Fibroblast of skin of abdomen (primary cell): ENCODE measurements at places on chromosomes 7 and 10.

DNA sequence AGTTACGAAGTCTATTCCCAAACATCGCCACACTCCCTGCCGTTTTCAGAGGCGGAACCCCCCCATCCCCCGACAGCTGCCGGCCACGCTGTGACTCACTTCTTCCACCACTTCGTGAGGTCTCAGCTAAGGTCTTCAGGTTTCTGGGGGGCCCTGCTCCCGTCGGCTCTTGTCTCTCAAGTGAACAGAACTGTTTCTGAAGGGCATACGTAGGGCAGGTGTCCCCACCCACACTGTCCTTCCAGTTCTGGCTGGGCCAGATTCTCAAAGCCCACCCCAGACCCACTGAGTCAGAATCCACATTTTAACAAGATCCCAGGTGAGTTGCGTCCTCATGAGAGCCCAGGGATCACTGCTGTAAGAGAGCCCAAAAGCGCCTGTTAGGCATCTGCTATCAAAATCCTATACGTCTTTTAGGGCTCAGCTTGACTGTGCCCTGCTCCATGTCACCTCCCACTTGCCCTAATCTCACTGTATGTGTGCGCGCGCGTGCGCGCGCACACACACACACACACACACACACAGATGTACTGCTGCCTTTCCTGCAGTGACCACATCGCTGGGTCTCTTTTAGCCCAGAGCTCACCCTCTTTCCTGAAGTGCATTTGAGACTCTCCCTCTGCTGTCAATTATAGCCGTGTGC lies 78.8 kb downstream of the PROSER2 start:
- no peak for DNase-seq

DNA sequence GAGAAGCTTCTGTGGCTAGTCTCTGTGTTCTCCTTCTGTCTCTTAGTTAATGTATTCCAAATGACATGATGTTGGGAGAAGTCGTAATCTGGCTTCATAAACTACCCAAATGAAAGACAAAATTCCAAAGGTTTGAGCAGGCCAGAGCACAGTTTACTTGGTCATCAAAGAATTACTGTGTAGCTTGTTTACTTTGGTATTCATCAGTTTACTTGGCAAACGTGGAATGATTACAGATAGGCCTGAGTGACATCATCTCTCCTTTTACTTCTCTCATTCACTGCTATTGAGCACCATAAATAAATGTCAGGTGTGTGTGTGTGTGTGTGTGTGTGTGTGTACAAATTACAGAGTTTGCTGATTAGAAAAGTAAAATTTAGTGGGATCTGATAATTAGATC lies 327.3 kb downstream of the PHTF2 start:
- peak; percentile 25 for DNase-seq

DNA sequence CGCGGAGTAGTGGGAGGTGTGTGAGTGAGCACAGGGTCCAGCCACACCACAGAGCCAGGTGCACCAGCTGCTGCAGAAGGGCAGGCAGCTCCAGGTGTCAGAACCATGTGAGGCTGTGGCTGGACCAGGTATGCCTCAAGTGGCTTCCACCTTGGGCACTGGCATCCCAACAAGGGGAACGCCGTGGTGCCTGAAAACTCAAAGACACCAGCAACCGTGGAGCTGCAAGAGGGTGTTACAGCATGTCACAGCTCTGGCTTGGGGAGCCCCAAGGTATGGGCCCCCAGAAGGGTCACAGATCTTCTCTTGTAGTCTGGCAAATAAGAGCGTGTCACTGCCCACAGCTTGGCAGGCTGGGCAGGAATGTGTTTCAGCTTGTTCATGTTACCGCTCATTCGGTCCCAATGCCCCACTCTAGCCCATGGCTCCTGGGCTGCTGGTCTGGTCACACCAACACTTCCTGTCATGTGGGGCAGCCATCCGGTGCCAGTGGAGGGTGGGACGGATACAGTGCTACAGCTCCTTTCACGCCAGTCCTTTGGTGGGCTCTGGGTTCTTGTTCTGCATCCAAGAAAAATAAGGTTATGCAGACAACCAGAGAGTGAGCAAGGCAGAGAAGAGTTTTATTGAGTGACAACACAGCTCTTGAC lies 29.8 kb downstream of the STRA8 start:
- no peak for DNase-seq

- peak; percentile 32 for DNase-seq
Measured at GRCh38 chr7:7969306-7970236, 975 bp downstream of the GLCCI1 start.

DNA sequence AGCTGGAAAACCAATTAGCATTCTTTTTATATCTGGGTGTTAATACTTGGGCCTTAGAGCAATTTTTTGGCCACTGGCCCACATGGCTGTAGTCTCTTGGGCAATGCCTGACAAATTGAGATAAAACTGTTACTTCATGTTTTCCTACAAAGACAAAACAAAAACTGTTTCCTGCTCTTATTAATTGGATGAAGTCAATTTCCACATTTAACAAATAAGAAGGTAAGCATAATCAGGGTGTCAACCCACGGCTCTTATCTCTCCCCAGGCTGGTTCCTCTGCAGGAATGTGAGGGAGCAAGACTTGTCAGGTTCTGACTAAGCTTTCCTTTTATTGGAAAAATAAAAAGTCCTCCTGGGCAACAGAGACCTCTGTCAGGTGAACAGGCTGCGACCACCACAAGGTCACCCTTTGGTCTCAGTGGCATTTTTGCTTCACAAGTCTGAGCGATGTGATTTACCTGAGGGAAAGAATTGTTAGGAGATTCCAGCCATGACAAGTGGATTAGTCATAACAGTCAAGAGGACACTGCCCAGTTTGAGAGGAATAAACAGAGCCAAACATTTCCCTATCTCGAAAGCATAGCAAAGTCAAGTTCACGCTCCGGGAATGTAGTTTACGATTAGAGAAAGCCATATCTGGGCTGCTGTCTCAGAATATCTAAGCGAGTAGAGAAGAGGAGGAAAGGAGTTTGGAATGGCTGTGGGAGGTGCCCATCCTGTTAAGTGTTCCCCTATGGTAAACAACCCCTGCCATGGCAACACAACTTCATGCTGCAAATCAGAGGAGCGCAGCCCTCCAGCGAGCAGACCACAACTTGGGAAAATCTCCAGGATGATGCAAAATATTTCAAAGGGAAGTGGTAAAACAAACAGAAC lies 144.4 kb downstream of the TES start:
- peak; percentile 92 for DNase-seq

DNA sequence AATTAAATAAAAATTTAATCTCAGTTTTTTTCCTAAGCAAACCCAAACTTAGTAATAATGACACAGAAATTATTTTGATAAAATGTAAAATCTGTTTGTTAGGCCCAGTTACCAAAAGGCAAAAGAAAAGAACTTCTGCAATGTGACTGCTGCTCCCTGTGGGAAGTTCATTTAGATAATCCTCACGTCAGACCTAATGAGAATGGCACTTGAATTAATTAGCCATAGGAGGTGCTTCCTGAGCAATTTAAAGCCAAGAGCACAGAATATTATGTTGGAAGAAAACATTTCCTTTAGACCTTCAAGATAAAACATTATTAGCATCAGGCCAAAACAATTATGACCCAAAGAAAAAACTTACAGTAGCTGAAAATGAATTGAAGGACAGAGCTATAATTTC lies 19.4 kb downstream of the SPAM1 start:
- DNase-seq = no peak

DNA sequence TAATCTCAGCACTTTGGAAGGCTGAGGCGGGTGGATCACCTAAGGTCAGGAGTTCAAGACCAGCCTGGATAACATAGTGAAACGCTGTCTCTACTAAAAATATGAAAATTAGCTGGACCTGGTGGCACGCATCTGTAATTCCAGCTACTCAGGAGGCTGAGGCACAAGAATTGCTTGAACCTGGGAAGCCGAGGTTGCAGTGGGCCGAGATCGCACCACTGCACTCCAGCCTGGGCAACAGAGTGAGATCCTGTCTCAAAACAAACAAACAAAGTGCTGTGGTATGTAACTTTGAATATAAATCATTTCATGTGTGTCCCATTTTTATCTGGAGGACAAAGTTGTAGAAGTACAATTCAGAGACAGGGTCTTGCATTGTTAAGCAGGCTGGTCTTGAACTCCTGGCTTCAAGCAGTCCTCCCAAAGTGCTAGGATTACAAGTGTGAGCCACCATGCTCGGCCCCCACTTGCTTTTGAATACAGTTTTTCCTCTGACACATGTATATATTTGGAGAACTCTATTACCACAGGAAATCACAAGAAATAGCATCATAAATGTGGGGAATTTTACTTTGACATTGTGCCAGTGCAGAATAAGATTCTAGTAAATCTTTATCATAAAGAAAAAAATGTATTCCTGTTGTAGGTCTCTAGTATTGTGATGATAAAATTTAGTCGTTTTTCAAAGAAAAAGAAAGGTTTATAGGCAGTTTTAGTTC lies 32.6 kb downstream of the PTPN12 start:
- peak; percentile 44 for DNase-seq

DNA sequence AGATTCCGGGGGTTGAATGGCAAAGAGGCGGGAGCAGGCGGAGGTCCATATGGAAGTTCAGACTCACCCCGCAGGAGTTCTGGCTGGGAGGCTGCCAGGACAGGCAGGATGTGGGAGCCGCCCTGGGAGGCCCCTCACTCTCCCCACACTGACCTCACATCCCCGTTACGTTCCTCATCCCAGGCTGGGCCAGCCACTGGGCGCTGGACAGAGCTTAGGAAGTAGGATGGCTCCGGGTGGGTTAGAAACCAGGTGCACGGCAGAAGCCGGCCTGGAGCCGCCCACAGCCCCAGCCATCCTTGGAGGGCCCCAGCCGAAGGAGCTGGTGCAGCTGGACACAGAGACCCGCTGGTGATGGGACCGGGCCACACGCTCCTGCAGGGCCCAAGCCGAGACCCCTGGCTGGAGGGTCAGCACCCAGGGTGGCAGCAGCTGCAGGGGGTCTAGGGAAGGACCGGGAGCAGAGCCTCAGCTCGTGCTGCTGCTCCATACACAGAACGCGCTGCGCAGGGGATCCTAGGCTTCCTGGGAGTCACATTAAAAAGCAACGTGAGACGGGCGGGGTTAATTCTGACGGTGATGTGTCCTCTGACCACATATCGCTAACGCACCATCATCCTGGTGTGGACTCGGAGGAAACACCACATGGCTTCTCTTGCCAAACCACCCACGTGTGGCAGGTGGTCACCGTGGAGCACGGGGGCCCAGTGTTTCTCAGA lies 98.6 kb upstream of the DIP2C start:
- DNase-seq = peak; percentile 82

GRCh38 chr10:129331207-129331838 lies 135.7 kb upstream of the MGMT start:
- DNase-seq = no peak

DNA sequence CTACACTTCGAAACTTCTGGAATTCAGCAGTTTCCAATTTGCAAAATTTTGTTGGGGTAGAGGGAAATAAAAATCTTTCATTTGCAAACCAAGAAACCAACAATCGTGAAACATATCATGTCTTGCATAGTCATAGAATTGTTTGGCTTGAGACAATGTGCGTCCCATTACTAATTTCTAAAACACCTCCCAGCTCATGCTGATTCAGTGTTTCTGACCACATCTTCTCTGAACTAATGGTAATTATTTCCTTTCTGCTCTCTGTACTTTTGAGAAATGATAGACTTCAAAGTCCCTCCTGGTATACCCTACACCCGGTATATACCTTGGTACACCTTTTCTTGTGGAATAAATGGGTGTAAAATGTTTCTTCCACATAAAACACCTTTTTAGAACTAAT lies 41.8 kb upstream of the TSPAN13 start:
- DNase-seq = peak; percentile 68

DNA sequence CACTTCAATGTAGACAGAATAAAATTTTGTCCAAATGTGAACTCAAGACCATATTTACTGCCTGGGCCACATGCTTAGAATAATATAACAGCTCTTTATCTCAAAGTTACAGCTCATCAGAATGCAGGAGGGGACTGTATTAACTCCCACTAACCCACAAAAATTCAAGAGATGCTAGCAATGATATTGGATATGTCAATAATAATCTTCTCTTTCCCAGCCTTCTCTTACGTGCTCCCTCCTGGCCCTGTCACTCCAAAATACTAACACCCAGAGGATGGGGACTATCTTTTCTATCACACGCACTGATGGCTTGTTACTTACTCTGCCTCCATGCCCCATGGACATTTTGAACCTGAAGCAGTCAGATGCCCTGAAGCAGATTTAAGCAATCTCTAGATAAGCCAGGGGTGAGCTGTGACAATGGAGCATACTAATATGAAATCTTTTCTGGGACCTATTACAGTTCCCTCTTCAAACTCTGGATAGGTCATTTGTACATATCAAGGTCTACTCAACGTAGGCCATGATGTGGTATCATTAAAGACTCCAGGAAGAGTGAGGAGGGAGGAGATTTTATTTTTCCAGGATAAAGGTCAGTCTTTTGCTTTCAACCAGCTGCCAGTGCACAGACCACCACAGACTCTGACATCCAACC lies 803.0 kb downstream of the GRM8 start:
- DNase-seq = peak; percentile 1

DNA sequence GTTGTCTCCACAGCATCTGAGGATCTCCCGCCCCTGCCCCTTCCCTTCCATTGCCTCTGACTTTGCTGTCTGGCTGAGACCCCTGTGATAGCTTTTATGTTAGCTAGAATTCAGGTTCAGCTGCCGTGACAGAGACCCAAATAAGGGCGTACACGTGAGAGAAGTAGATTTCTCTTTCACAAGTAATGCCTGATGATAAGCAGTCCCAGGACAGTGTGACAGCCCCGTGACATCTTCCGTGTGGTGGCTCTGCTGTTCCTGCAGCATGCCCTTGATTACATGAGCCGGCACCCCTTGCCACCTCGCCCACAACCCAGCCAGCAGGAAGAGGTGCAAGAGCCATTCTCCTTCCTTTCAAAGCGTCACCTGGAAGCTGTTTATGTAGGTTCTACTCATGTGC lies 130.9 kb upstream of the PODXL start:
- no peak for DNase-seq

GRCh38 chr10:124894569-124895215 lies 47.2 kb upstream of the ZRANB1 start:
- DNase-seq = no peak

- no peak for DNase-seq
Measured at GRCh38 chr10:1519391-1519790, 217.9 kb downstream of the ADARB2 start.

DNA sequence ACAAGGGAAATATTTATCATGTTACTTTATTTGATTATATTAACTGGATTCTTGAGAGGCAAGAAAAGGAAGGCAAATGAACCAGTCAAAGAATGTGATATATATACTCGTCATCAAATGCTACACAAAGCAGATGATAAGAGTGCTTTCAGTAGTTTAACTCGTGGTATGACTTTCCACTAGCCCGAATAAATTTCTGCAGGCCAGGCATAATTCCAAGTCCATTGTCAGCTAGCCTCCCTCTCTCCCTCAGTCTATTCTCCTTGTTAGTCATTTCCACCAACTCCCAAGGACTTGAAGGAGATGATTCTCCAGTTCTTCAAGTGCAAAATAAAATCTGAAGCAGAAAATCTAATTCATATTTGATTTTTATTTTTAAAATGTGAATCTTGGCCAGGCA lies 190.5 kb downstream of the GLI3 start:
- peak; percentile 42 for DNase-seq
